Heart right ventricle (tissue), 16 donors: ENCODE measurements at places on chromosomes 7 and 10.

DNA sequence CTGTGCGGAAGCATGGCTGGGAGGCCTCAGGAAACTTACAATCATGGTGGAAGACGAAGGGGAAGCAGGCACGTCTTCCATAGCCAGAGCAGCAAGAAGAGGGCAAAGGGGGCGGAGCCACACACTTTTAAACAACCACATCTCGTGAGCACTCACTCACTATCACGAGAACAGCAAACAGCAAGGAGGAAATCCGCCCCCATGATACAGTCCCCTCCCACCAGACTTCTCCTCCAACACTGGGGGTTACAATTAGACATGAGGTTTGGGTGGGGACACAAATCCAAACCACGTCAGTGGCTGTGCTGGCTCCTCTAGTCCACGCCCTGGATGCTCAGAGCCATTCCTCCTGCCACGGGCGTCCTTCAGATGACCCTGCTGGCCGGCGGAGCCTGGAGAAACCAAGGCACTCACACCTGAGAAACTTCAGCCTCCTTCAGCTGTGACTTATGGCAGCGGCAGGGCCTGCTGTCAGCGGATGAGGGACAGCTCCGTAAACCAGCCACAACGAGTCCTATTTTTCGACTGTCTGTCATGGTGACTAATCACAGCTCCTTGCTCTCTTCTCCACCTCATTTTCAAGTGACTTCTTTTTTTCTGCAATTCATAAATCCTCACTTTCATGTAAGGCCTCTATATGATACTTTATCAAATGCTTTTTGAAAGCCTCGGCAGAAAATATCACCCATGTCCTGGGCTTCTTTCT, 167.9 kb upstream of the PFKP start:
- no peak for DNase-seq

DNA sequence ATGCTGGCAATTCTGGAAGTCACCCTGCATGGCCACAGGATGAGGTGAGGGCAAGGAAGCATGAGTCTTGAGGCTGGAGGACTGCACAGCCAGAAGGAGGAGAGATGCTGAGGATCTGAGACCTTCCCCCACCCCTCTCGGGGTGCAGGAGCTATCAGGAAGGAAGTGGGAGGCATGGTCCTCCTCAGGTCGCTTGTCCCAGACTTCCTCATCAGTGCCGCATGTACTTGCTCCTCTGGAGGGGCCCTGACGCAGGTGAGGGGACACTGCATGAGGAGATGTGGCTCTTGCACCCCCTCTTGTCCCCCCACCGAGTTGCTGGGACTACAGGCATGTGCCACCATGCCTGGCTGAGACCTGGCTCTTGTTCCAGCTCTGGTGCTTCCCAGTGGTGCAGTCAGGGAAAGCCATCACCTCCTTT, 5.7 kb upstream of the ZMIZ1 start:
- DNase-seq: no peak

- no peak for DNase-seq
Measured at GRCh38 chr10:51186361-51186760, 112.1 kb downstream of the PRKG1 start.

DNA sequence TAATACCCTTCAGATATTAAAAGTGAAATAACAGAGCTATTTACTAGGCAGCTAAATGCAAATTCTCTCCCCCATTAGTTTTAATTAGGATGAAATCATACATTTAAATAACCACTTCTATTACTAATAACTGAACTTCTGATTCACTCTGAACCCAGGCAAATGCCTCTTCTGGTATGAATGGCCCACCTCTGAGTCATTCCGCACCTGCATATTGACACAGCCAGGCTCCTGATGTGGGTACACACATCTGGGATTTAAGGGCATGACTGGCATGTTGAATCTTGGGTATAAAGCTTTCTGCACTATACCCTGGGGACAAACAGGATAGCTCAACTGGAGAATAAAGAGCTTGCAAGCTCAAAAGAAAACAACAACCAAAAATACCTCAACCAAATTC, 140.9 kb downstream of the AUTS2 start:
- no peak for DNase-seq

DNA sequence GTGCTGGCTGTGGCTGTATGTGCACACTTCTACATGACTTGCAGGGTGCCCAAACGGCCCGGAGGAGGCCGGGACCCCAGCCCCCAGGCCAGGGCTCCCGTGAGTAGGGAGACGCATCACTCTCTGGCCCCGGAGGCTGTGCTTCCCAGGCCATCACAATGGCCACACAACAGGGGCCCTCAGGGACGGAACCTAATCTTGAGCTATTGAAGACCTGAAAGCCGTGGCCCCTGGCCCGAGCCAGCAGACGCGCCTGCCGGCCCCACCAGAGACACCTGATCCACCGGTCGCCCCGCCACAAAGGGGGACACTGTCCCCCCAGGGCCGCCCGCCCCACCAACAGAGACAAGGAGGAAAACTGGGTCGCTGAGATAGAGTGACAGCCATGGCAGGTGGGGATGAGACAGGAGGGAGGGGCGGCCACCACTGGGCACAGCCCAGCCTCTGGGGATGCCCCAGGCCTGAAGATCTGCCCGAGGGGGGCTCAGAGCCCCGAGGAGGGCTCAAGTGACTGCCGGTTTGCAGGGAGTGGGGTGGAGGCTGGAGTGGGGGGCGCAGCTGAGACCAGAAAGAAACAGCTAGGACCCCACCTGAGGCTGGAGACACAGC, 10.2 kb upstream of the LFNG start:
- no peak for DNase-seq

DNA sequence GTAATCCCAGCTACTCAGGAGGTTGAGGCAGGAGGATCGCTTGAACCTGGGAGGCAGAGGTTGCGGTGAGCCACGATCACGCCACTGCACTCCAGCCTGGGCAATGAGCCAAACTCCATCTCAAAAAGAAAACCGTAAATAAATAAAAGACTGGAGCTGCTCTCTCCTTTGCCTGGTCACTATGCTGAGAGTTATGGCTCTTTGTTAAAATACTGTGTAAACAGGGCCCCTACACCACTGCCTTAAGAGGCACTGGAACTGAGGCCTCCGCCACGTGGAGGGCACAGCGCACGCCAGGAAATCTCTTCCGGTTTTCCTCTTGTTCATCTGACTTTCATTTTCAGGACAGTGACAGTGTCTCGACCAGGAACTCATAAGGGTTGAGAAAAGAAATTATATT, 123.3 kb downstream of the PAXIP1 start:
- DNase-seq: no peak
